GM23248 (cell line): ENCODE measurements at places on chromosomes 1 and 21. TPM values are rescaled to one million over a fixed set of nuclear protein-coding genes. Genes with fewer than 3 reads are reported as not detected.

The CD52 gene
- not detected in 2 replicates for total RNA-seq

The TMCC2 gene
- 1.7 and 2.7 TPM in 2 replicates for total RNA-seq

DNA sequence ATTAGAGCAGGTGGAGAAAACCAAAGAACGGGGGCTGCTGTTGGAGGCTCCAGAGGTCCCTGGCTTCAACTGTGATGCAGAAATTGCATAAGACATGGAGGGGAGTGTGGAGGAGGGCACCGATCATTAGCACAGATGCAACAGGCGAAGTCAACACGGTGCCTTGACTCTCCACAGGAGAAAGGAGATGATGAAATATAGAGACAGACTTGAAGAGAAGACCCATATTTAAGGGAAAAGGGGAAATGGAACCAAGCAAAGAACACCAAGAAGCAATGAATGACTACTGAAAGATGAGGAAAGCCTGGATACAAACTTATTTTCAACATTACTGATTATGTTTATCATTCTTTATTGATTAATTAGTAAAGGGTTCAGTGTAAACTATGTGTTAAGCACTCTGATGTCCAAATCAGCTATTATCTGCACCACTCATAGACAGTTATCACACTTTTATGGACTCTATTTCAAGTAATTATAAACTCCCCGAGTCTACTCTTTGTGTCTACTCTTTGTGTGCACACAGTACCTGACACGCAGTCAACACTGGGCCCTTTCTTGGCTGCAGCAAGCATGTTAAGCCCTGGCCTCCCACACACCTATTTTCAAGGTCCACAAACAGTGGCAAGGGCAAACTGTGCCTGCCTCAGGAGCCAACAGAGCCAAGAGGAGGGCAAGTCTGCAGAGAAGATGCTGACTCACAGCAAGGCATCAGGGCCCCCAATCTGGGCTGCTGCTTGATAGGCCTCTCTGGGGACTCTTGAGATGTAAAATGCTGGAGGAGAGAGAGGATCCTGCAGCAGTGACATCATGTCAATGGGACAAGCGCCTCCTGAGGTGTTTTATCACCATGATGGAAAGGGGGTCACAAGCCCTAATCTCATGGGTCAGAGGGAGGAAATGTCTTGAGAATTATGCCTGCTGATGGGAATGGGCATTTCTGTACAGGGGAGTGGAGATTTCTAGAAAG, 17.6 kb downstream of the PCNX2 start:
- no peak for DNase-seq

DNA sequence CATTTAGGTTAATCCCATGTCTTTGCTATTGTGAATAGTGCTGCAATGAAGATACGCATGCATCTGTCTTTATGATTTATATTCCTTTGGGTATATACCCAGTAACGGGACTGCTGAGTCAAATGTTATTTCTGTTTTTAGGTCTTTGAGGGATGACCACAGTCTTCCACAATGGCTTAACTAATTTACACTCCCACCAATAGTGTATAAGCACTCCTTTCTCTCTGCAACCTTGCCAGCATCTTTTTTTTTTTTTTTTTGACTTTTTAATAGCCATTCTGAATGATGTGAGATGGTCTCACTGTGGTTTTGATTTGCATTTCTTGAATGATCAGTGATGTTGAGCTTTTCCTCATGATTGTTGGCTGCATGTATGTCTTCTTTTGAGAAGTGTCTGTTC, 33.5 kb downstream of the ASH1L start:
- DNase-seq: no peak

The LCE1D gene
- not detected in 2 replicates for total RNA-seq

GRCh38 chr21:38325731-38326420, 69.1 kb downstream of the KCNJ15 start:
- no peak for DNase-seq

DNA sequence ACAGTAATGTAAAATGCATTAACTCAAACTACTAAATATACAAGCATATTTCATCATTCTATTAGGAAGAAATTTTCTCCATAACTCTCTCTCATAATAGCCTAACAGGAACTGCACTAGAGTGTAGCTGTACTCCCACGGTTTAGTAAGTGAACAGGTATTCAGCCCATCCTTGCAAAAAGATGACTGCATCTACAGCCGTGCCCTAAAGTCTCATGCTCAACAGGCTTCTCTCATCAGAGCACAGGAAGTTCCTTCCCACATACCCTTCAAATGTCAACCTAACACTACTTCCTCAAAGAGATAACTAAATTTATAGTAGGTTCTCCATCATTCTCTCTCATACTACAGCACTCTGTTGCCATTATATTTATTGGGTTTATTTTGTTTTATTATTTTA, 251.6 kb downstream of the AKT3 start:
- DNase-seq: peak; percentile 90

DNA sequence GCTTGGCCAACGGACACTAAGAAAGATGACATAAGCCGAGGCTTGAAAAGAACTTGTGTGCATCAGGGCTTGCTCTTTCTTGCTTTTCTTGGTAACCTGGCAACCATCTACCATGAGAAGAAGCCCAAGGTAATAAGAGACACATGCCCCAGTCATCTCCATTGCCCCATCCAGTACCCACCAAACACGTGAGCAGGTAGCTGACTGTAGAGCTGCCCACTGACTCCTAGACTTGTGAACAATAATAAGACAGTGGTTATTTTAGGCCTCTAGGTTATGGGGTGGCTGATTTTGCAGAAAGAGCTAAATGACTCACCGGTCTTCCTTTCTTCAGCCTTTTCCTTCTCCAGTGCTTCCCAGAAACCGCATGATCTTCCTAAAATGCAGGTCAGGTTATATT, 105.0 kb upstream of the JUN start:
- DNase-seq: peak; percentile 50

- peak; percentile 59 for DNase-seq
Observed at GRCh38 chr1:44417351-44418021, 12.4 kb downstream of the RNF220 start.

The SLC25A34 gene
- total RNA-seq: 0.13 and 0.54 TPM in 2 replicates

The SERTAD4 gene
- total RNA-seq: 0.76 and 0.97 TPM in 2 replicates

DNA sequence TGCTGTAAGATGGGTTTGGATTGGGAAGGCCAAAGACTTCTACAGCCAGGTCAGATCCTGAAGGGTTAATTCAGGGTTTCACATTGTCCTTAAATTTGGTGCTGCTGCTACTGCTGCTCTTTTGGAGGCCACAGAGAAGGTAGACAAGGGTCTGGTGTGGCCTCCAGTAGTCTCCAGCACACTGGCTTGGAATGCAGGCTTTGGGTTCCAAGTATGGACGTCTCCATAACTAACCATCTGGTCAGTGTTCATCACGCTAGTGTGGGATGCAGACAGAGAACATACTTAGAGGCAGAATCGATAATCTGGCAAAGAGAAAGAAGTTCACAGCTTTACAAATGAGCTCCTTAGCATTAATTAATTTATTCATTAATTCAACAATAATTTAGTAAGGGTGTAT, 154.1 kb downstream of the ZBTB18 start:
- DNase-seq: peak; percentile 27

- no peak for DNase-seq
Observed at GRCh38 chr1:247447162-247447909, 10.6 kb downstream of the OR2B11 start.

DNA sequence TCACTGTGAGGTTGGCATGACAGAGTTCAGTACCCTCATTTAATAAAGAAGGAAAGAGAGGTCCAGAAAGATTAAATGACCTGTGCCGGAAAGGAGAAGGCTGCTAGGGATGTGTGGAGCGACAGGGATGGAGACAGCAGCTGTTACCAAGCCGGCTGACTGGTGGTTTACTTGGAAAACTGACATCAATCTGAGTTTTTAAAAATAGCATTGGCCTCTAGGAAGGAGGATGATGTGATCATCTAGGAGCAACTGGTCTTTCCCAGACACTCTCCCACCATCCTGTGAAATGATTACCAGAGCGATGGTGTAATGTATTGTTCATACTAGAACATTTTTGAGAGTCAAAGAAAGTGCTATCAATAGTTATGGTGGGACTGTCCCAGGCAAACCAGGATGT, 154.4 kb downstream of the ZSCAN20 start:
- no peak for DNase-seq

DNA sequence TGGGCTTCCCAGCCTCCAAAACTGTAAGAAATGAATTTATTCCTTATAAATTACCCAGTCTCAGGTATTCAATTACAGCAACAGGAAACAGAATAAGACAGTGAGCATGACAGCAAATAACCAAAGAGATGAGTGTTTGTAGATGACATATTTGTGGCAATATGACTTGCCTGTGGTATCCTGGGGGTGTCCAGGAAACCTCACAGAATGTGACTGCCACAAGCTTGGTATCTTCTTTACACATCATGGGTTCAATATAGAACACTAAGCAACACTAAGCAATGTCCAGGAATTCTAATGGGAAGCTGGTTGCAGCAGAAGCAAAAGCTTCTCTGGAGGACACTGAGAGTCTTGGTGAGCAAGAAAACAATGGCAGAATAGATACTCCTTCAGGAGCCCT, 236.4 kb upstream of the BEND5 start:
- DNase-seq: no peak

The USP33 gene
- 77.6 and 80.7 TPM in 2 replicates for total RNA-seq

- DNase-seq: peak; percentile 55
Observed at GRCh38 chr1:20896826-20897225, 109.7 kb upstream of the HP1BP3 start.

GRCh38 chr1:54887665-54888071, 673 bp upstream of the DHCR24 start:
- DNase-seq: peak; percentile 50

The TMEM82 gene
- not detected in 2 replicates for total RNA-seq

DNA sequence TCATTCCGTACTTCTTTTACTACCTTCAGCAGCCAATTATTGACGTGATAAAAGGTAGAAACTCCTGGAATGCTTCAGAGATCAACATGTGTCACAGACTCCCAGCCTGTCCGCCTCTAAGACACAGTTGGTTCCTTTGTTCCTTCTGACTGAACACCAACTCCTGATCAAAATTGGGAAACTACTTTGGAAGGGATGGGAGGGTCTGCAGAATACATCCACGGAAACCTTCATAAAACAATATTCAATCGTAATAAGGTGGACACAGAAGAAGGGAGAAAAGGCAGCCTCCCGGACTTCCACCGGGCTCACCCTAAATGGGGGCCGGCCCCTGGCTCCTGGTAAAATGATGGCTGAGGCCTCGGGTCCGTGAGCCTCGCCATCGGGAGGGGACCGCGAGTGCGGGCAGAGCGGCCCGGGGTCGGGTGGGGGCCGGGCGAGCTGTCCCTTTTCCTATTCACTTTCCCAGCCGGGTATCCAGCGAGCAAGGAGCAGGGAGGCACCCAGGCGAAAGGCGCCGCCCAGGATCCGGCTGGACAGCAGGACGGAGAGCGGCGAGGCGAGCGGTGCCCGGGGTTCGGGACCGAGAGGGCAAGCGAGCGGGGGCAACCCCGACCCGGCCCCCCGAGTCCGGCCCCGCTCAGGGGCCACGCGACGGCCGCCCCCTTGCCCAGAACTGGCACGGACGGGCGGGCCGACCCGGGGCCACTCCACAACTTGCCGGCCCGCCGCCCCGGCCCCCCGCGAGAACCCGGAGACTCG, 805 bp downstream of the NRIP1 start:
- DNase-seq: peak; percentile 76

The DDOST gene
- total RNA-seq: 354 and 356 TPM in 2 replicates

DNA sequence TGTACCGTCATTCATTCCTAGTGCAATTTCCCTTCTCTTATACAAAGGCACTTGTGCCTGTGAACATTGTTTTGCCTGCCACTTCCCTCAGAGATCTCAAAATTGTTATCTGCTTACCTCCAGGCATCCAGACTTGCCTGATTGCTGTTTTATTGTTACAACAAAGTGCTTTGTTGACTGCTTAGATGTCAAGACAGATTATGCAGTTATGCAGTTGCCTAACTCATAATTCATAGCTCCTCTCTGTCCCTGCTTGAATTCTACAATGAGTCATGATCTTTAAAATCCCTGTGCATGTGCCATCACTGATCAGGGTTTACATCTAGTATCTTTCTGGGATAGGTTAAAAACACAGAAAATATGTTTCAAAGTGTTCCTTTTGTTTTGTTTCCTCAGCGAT, 24.5 kb downstream of the CXADR start:
- DNase-seq: no peak

DNA sequence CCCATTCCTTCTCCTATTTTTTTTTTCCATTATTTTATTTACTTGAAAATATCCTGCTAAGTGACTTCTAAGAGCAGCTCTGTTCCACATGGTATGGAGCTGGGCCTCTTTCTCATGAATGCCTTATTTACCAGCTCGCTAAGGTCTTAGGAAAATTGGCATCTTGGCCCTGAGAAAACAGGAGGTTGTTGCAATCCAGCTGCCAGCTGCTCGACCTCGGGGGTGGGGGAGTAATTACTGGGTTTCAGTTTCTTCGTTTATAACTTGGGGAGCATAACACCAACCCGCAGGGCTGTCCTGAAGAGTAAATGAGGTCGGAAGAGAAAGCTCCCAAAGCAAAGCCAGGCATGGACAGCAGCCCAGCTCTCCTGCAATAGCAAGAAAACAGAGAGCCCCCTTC, 176.3 kb downstream of the AJAP1 start:
- no peak for DNase-seq

The ERRFI1 gene
- total RNA-seq: 50.8 and 55.1 TPM in 2 replicates

GRCh38 chr21:43191521-43191920, 22.7 kb downstream of the CRYAA start:
- no peak for DNase-seq

DNA sequence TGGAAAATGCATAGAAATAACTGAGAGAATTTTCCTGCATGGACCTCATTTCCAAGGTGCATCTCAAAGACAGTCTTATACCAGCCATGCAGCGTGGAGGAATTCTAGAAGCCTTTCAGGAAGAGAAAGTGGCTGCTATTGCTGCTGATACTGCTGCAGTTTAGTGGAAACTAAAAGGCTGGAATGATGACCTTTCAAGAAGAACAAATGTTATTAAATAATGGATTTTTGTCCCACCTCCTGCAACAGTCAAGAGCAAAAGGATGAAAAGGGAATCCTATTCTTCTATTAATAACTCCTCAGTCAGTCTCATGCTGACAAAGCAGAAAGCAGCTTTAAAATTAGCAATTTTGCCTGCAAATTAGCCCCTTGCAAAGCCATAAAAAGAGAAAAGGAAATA, 68.2 kb upstream of the C1orf87 start:
- DNase-seq: no peak

DNA sequence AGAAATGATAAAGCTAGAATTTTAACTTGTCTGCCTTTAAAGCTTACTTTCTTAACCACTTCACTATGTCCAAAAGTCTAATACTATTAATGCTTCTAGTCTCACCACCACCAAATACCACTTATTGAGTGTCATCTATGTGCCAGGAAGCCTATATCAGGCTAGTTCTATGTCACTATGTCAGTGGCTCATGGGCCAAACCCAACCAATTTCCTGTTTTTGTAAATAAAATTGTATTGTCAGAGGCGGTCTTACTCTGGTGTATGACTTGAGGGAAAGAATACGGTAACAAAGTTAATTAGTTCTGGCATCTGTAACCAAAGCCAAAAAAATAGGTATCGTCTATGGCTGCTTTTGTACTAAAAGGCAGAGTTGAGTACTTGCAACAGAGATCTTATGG, 14.8 kb downstream of the F5 start:
- no peak for DNase-seq
